ENCODE measurements at places on chromosomes 3 and 15.

DNA sequence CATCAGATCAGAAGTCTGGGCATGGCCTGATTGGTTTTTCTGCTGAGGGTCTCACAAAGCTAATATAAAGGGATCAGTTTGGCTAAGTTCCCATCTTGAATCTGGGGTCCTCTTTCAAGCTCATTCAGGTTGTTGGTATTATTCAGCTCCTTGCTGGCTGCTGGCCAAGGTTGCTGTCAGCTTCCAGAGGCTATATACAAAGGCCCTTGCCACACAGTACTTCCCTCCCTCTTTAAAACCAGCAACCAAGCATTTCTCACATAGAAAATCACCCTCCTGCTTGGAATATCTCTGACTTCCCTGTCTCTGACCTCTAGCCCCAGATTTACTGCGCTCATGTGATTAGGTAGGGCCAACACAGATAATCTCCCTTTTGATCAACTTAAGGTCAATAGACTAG is 442.9 kb downstream of the ERC2 start:
- DNase-seq = no peak

GRCh38 chr3:5188419-5189221 is 1.1 kb downstream of the EDEM1 start:
- no peak for DNase-seq

GRCh38 chr15:80856809-80857377 is 77.7 kb downstream of the CEMIP start:
- no peak for DNase-seq

- no peak for DNase-seq
Measured at GRCh38 chr3:42180901-42181300, 85.1 kb downstream of the CCK start.

DNA sequence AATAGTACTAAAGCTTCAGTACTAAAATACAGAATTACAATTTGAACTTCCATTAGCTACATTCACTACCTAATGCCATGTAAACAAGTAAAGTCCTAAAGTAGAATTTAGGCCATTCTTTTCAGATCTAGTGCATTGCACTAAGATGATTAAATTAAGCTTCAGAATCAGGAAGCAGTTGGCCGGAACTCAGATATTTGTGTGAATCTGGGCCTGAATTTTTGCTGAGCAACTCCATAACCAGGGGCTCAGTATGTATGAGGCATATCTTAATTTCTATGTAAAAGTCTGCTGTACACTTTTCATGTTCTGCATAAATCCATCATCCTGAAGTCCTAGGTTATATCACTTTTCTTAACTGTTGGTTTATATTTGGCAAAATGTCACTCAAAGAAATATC is 246.4 kb downstream of the RBMS3 start:
- DNase-seq = no peak

- DNase-seq = no peak
Measured at GRCh38 chr3:141408596-141408995, 40.3 kb downstream of the ZBTB38 start.

DNA sequence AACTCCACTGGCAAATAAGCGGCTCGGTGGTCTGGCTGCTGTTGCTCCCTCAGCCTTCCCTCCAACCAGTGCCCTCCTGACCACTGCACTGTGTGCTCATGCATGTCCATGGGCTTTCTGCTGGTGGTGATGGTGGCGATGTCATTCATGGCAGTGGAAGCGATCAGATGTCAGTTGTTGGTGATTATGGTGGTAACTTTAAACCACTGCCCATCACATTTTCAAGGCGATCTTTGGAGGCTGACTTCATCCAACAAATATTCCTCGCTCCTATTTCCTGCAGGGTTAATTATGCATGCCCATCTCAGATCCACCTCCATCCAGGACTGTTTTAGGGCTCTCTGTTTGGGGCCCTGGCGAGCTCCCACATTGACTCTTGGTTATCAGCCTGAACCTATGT is 13.4 kb upstream of the HCN4 start:
- DNase-seq = no peak

GRCh38 chr15:81516012-81516411 is 142.0 kb upstream of the TMC3 start:
- DNase-seq = no peak

DNA sequence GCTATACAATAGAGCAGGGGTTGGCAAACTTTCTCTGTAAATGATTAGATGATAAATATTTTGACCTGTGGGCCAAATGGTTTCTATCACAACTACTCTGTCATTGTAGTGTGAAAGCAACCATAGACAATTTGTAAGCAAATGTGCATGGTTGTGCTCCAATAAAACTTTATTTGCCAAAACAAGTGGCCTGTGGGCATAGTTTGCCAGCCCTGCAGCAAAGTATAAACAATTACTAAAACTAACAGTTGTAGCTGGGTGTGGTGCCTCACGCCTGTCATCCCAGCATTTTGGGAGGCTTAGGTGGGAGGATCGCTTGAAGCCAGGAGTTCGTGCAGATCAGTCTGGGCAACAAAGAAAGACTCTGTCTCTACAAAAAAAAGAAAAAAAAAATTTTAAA is 61.6 kb downstream of the NBEAL2 start:
- DNase-seq = no peak

- DNase-seq = no peak
Measured at GRCh38 chr3:164641071-164641470, 437.2 kb downstream of the SI start.

DNA sequence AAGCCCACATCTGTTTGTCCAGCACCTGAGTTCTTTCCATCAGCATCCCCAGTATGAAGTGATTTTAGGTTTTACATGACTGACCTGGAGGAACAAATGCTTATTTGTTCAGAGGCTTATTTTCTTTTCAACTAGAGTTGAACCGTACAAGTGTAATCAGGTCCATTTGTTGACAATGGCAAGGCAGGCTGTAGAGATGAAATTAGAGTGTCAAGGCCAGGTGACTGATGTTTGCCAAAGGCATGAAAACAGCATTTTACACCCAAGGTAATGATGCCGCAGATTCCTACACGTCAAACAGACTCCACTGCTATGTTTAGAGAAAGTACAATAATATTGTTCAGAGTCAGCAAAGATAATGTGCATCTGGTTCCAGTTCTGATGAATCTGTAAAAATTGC is 96.5 kb downstream of the KCNAB1 start:
- no peak for DNase-seq

DNA sequence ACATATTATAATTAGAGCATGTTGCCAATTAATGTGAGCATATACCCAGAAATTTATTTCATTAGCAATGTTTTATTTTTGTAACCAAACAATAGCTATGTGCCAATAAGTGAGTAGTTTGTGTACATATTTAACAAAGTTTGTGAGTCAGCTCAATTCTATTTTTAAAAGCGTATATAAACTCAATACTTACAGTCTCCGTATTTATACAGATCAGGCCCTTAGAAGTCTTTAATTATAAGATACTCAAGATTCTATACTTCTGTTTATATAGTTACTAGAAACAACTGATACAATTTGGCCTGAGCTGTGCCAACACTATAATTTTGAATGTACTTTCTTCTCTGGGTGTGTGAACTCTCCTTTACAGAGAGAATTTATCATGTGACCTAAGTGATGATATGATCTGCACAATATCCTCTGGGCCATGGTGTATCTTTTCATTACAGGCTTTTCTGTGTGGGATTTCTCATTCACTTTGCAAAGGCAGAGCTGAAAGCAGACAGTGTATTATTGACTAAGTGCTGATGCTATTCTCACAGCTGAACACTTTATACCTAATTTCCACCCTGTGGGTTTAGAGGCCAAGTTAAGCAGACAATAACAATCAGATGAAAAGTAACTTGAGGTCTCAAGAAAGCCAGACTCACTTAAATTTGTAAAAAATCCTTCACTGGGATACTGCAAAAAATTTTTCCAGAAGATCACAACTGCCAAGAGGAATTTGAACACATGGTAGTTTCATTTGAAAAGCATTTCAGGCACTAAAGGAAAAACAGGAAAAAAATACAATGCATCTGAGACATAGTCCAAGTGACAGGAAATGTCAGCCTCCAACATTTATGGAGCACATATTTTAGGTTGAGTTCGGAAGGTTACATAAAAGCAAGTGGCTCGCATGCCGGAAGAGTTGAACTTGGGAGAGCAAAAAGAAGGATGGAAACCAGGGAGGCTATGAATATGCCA is 277.9 kb upstream of the SEMA6D start:
- DNase-seq = no peak

GRCh38 chr3:146425341-146425740 is 44.0 kb downstream of the PLSCR2 start:
- DNase-seq = no peak

GRCh38 chr3:69250014-69250413 is 127.6 kb upstream of the LMOD3 start:
- DNase-seq = no peak

DNA sequence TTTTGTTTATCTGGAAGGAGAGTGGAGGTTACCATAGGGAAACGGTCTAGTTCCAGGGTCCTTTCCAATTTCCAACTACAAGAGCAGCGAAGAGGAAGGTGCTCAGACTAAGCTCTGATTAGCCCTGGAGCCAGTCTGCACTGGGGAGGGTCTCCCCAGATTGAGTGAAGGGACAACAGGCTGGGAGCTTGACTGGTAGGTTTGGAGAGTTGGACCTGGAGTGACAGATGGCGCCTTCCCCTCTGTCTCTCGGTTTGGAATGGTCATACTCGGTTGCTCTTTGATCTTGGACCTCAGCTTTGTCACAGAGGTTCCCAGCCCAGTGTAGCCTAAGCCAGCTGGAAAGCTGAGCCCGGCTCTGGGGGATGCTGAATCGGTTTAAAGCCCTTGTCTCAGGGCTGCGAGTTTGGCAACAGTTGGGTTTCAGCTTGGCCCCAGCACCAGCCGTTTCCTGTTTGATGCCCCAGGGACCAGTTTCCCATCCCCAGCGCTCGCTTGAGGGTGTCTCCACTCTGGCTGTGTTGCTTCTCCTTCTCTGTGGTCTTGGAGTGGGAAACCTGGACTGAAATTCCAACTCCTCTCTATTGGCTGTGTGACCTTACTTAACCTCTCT is 53.1 kb upstream of the ULK4 start:
- DNase-seq = peak; percentile 90

GRCh38 chr3:172134352-172134751 is 95.0 kb downstream of the FNDC3B start:
- no peak for DNase-seq

DNA sequence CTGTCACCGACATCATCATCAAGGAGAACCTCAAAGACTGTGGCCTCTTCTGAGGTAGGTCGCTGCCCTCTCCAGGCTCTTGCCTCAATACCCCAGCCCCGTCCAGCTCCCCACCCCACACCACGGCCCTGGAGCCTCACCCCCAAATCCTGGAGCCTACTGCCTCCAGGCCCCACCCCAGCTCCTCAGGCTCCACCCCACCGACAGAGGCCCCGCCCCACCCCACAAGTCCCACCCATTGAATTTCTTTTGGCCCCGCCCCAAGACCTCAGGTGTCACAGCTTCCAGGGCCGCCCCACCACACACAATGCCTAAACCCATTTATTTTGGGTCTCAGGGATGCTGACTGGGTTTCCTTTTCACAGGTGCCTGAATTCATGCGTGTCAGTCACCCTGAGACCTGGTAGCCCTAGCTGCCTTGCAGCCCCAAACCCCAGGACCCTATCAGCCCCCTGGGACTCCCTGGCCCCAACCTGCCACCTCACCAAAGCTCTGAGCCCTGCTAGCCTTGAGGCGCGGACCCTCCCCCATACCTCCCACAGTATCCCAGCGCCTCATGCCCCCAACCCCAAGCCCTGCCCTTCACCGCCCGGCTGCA is 3.6 kb downstream of the GNAT1 start:
- DNase-seq = no peak

DNA sequence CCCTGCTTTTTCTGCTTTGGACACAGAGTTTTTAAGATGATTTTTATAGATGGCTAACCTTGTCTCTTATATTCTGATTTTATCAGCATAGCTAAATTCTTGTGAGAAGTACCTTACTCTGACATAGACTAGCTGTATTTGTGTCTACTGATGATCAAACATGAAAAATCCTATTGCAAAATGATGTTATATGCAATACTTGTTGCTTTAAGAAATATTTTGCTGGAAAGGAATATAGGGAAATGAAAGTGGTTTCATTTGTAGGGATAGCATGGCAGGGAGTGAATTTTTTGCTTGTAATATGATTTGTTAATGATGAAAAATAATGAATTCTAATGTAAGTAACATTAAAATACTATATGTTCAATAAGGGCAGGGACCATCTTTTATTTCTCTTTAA is 35.9 kb downstream of the CFAP91 start:
- DNase-seq = no peak

DNA sequence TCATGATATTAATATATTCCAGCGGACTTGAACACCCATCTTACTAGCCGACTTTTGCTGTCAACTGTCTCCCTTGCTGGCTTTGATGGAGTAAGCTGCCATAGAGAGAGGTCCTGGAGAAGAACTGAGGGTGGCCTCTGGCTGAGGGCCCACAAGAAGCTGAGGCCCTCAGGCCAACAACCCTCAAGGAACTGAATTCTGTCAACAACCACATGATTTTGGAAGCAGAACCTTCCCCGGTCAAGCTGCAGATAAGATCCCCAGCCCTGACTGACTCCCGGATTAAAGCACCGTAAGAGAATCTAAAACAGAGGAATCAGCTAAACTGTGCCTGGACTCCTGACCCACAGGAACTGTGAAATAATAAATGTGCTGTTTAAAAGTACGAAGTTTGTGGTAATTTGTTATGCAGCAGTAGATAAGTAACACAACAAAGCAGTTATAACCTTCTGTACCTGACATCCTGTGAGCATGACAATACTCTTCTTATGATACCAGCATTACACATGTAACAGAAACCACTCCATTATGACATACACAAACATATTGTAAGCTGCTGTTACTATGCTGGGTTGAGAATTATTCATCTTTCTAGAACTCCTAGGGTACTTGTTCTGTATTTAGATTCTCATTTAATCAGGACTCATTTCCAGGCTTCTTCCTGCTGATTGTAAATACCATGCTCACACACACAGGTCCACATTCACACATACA is 66.2 kb downstream of the HES1 start:
- DNase-seq = no peak

DNA sequence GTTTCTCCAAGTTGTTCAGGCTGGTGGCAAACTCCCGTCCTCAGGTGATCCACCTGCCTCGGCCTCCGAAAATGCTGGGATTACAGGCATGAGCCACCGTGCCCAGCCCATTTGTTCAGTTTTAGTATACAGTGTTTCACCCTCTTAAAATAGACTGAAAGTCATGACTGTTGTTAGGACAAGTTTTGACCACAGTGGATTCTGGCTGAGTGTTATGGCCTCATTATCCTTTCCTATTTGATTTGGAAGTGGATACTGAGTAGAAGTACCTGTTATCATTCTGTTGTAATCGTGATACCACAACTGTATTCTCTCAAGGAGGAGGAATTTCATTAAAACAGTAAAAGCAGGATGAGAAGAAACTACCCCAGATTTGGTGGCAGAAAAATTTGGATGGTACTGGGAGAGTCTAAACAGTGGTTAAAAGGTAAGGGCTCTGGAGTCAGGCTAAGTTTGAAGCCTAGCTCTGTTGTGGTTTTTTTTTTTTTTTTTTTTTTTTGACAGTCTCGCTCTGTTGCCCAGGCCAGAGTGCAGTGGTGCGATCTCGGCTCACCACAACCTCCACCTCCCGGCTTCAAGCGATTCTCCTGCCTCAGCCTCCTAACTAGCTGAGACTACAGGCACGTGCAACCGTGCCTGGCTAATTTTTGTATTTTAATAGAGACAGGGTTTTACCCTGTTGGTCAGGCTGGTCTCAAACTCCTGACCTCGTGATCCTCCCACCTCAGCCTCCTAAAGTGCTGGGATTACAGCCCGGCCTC is 2.6 kb downstream of the MAP2K1 start:
- no peak for DNase-seq
